ENCODE measurements at places on chromosomes 3 and 15.

GRCh38 chr15:42392309-42393024, 33.2 kb downstream of the CAPN3 start:
- no peak for DNase-seq

GRCh38 chr3:41288785-41289184, 89.5 kb downstream of the CTNNB1 start:
- no peak for DNase-seq

- no peak for DNase-seq
Measured at GRCh38 chr15:34011481-34011880, 27.5 kb downstream of the AVEN start.

- no peak for DNase-seq
Measured at GRCh38 chr15:61401903-61402698, 173.0 kb upstream of the RORA start.

- no peak for DNase-seq
Measured at GRCh38 chr3:102105193-102105592, 255.9 kb downstream of the NFKBIZ start.

DNA sequence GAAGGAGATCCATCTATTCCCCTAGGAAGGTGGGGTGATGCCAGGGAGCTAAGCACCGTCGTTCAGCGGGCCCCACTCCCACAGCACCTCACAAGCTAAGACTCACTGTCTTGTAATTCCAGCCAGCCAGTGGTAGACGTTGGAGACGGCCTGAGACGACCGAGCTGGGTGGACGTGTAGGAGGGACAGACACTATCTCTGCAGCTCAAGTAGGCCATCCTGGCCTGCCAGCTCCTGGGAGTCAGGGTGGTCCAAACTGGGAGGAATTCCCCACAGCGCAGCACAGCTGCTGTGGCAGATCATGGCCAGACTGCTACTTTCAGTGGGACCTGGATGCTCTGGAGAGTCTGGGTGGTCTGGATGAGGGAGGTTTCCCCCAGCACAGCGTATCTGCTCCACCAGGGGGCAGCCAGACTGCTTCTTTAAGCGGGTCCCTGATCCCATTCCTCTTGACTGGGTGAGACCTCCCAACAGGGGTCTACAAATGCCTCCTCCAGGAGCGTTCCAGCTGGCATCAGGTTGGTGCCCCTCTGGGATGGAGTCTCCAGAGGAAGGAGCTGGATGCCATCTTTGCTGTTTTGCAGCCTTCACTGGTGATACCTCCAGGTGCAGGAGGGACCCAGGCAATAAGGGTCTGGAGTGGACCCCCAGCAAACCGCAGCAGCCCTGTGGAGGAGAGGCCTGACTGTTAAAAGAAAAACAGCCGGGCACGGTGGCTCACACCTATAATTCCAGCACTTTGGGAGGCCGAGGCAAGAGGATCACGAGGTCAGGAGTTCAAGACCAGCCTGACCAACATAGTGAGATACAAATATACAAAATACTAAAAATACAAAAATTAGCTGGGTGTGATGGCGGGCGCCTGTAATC, 27.6 kb downstream of the GNB5 start:
- DNase-seq = no peak

DNA sequence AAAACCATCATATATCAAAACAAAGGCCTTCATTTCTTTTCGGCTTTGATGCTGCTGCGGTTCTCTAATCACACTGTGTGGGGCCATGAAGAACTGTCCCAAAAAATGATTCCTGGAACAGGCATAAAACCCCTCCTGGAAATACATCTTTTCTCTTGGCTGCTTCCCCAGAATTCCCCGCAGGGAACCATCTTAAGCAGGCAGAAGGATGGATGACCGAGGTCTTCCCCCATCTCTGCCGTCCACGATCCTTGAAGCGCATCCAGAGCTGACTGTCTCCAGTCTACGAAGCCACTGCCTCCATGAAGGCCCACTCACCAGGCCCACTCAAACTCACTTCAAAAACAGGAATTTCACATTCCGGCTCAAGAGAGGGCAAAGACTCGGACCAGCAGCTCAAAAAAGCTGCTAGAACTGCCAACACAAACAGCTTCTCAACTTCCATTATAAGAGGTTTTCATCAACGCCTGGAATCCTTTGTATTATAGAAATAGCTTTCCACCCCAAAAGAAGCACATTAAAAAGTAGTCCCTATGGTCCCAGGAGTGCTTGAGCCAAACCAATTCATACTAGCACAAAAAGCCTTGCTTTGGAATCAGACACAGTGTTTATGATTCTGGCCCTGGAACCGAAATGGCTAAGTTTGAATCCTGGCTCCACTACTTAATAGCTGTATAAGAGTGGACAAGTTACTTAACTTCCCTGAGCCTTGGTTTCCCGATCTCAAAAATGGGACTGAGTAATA, 487.5 kb upstream of the WNT5A start:
- DNase-seq = no peak

Data from mammary epithelial cell (primary cell).